OCI-LY7 (cell line): ENCODE measurements at places on chromosomes 5 and 9. TPM values are rescaled to one million over a fixed set of nuclear protein-coding genes. Genes with fewer than 3 reads are reported as not detected.

DNA sequence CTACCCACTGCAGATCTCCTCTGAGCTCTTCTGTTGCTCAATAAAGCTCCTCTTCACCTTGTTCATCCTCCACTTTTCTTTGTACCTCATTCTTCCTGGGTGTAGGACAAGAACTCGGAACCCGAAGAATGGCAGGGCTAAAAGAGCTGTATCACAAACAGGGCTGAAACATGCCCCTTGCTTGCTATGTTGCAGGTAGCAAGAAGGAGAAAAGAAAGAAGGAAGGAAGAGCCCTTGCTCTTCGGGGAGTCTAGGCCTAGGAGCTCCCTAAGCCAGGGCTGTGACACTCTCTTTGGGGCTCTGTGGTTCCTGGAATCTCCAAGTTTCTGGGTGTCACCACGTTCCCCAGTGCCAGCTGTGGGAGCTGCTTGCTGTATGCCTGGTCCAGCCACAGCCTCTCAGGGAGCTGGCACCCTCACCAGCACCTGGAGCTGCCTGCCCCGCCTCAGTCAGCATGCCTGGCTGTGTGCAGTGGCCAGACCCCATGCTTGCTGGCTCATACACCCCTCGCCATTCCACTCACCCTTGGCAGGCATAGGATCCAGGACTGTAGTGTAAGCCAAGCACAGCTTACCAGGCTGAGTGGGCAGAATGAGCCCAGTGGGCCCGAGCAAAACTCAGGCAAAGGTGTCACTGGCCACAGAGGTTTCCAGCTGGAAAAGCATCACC is 274.8 kb upstream of the ADRA1B start:
- DNase-seq = no peak

The NOXA1 gene
- not detected in 2 replicates for total RNA-seq

- no peak for DNase-seq
Measured at GRCh38 chr5:92605591-92605990, 975.4 kb downstream of the NR2F1-AS1 start.

GRCh38 chr5:41598011-41598410 is 87.6 kb upstream of the PLCXD3 start:
- no peak for DNase-seq

- DNase-seq = no peak
Measured at GRCh38 chr5:108251350-108251749, 130.5 kb downstream of the FBXL17 start.

DNA sequence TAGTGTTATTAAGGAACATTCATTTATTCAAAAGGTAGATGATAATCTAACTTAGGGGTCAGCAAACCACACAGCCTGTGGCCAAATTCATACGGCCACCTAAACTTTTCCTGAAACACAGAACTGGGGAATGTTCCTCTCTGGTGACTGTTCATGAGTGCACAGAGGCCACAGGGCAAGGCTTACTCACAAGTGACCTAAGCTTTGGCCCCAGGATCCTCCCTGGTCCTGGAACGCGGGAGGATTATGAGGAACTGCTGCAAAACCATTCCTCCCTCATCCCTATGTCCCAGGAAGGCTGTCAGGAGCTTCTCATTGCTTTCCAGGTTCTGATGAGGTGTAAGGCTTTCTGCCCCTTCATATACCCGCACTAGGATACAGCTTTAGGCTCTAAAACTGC is 397.6 kb downstream of the SEMA5A start:
- no peak for DNase-seq

GRCh38 chr9:125797930-125798329 is 50.8 kb downstream of the PBX3 start:
- no peak for DNase-seq

DNA sequence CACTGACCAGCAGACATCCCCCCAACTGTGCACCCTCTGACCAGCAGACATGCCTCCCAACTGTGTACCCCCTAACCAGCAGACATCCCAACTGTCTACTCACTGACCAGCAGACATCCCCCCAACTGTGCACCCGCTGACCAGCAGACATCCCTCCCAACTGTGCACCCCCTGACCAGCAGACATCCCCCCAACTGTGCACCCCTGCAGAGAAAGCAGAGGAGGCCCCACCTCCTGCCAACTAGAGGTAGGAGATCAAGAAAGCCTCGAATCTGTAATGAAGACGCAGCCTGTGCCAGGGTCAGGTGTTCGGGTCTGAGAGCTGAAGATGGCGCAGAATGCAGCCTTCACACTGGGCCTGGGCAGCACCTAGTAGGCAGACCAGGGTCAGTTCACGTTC is 29.8 kb upstream of the NSMF start:
- DNase-seq = no peak

The N4BP3 gene
- total RNA-seq = 22.3 and 26.1 TPM in 2 replicates

- no peak for DNase-seq
Measured at GRCh38 chr9:135516132-135516860, 4.9 kb upstream of the LCN1 start.

The BNC2 gene
- not detected in 2 replicates for total RNA-seq

- no peak for DNase-seq
Measured at GRCh38 chr5:73861313-73861988, 235.5 kb downstream of the ARHGEF28 start.

- DNase-seq = no peak
Measured at GRCh38 chr5:26921439-26921838, 116.9 kb downstream of the CDH9 start.

DNA sequence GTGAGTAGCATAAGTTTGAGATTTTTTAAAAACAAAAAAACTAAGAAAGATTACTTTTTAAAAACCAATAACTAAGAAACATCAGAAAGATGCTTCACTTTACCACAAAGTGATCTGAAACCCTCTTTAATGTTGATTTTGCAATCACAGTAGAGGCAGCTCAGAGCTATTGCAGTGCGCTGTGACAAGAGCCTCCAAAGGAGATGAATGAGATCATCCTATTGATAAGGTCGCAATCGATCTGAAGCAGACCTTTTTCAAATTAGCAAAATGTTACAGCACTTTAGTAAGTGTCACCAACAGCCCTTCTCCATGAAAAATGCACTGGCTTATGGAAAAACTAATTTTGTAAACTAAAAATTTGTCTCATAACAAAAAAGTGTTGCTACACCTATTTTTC is 284.6 kb upstream of the EFNA5 start:
- no peak for DNase-seq

DNA sequence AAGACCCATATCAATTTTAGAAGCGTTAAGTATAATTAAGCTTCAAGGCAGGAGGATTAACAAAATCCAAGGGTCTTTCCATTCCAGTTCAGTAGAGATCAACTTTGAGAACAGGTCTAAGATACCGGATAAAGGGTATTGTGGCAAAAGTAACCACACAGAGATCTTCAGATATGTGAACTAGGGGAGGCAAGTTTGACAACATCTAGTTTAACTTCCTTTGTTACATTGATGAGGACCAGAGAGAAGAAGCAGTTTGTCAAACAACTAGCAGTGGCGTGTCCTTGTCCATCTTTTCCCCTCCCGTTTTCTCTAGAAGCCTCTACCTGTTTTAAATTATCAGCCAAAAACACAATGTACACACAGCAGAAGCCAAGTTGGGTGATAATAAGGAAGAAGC is 8.6 kb downstream of the SLC36A2 start:
- DNase-seq = no peak

- no peak for DNase-seq
Measured at GRCh38 chr5:40238066-40238745, 441.5 kb upstream of the PTGER4 start.

The SPRY4 gene
- not detected in 2 replicates for total RNA-seq
